ENCODE measurements at places on chromosomes 3 and 15.

DNA sequence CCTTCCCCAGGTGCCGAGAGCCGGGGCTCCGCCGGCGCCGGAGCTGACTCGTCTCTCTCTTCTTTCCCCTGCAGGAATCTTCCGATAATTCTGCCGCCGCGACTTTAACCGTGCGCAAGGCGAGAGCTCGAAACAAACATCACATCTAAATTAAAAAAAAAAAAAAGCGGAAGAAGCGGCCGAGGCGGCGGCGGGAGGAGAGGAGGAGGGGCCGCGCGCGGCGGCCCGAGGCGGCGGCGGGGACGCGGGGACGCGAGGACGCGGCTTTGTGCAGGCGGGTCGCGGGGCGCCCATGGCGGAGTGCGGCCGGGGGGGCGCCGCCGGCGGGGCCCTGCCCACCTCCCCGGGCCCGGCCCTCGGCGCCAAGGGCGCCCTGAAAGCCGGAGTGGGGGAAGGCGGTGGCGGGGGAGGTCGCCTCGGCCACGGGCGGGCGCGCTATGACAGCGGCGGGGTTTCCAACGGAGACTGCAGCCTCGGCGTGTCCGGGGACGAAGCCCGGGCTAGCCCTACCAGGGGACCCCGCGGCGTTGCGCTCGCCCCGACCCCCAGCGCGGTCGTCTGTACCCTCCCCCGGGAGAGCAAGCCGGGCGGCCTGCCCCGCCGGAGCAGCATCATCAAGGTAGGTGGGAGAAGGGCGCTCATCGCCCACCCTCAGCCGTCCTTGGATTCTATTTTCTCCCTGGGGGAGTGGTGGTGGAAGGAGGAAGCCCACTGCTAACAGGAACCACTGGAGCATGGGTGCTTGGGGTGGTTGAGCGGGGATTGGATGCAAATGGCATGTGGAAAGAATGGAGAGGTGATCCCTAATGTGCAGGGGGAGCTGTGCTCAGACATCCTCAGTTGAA lies at the start of gene PLCL2:
TSS of gene PLCL2 (plus strand) at position 208 of the 845 bp plus-strand sequence. CDS start at position 293, 85 bp downstream.
- peak; percentile 80 for DNase-seq

GRCh38 chr3:39388741-39389248 lies 5.6 kb downstream of the SLC25A38 start:
- DNase-seq, result peak; percentile 62

- peak; percentile 71 for DNase-seq
These were observed 52.1 kb downstream of the ITGB5 start for GRCh38 chr3:124834723-124835718.

DNA sequence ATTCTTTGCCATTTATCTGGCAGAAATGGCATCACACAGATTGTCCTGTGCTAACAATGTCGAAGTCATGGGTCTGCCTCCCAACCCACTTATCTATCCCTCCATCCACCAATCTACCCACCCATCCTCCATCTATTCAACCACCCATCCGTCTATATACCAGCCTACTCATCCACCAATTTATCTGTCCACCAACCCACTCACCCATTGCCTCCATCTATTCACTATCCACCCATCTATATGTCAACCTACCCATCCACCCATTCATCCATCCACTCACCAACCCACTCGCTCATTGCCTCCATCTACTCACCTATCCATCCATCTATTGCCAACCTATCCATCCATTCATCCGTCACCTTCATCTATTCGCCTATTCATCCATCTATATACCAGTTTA lies 521.2 kb downstream of the SHQ1 start:
- DNase-seq, result no peak

GRCh38 chr3:153096731-153097131 lies 65.3 kb upstream of the RAP2B start:
- no peak for DNase-seq

DNA sequence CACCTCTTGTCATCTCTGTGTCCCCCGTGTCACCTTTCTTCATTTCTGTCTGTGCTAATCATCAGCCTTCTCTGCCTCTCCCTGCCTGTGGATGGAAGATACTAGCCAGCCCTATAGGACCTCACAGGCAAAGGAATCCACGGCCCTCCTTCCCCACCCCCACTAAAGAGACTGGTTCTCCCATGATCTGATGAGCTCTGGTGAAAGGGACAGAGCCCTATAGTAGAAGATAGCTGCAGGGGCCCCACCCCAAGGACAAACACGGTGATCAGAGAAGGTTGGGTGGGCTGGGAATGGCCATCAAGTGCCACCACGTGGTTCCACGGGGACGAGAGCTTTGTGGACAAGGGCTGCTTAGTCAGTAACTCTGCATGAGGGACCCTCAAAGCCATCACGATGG lies 27.8 kb upstream of the RASA2 start:
- DNase-seq, result no peak

GRCh38 chr3:152729906-152730305 lies 105.0 kb upstream of the P2RY1 start:
- DNase-seq, result no peak

DNA sequence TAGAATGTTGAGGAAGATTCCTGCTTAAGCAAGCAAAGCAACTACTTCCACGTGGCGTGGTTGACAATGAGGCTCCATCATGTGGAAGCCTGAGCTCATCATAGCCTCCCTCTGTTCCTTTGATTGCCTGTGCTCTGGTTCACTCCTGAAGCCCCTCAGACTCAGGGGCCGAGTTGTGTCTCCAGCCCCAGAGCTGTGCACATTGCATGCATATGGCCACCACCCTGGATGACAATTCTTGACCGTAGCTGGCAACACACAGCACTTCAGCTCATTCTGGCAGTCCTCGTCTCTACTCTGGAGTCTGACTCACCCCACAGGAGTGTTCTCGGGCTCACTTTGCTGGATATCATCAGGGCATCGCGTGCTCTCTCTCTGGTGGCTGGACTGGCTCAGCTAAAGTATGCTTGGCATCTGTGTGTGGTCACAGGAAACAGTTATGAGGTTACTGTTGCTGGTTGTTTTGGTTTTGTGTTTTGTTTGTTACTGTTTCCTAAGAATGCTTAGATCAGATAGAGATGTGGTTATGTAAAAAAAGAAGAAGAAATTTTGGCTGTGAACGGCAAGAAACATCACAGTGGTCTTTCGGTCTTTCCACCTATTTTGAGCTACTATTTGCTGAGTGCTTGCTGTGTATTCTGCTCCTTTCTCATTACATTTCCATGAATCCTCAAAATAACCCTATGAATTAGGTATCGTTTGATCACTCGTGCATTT lies 41.6 kb upstream of the MRPS22 start:
- DNase-seq, result no peak

GRCh38 chr15:69525543-69525942 lies 72.9 kb downstream of the RPLP1 start:
- no peak for DNase-seq

- no peak for DNase-seq
These were observed 252.9 kb upstream of the CBLB start for GRCh38 chr3:106121491-106122289.

- DNase-seq, result no peak
These were observed 111.8 kb downstream of the SRGAP3 start for GRCh38 chr3:9137676-9138075.

DNA sequence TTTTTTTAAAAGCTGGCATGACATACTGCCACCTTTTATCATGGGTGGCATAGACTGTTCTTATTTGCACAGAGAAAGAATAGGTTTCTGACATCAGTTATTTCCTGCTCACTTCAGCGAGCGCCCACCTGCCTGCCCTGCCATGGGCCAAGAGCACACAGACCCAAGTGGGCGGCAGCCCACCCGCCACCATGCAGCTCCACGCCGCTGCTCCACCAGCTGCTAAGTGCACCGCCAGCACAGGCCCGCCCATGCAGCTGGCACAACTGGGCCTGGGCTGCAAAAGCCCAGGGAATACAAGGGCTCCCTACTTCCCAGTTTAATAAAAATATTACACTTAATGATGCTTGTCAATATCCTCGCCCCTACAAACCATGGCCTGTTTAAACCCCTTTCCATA lies 15.4 kb downstream of the ZNF148 start:
- DNase-seq, result no peak

DNA sequence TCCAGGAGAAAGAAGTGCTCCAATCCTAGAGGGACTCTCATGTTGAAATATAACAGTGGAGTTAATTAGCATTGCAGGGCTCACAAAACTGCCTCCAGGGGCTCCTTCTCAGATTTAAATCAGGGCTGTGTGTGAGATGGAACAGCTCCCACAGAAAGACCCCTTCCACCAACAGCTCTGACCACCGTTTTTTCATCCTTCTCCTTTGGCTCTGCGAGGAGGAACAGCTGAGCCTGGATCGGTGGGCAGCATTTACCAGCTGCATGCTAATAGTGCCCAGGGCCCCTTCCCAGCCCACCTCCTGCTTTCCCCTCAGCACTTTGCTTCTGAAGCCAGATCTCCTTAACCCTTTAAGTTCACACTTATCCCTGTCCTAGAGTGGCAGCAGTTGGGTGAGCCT lies 119.2 kb upstream of the UBE2E1 start:
- no peak for DNase-seq

DNA sequence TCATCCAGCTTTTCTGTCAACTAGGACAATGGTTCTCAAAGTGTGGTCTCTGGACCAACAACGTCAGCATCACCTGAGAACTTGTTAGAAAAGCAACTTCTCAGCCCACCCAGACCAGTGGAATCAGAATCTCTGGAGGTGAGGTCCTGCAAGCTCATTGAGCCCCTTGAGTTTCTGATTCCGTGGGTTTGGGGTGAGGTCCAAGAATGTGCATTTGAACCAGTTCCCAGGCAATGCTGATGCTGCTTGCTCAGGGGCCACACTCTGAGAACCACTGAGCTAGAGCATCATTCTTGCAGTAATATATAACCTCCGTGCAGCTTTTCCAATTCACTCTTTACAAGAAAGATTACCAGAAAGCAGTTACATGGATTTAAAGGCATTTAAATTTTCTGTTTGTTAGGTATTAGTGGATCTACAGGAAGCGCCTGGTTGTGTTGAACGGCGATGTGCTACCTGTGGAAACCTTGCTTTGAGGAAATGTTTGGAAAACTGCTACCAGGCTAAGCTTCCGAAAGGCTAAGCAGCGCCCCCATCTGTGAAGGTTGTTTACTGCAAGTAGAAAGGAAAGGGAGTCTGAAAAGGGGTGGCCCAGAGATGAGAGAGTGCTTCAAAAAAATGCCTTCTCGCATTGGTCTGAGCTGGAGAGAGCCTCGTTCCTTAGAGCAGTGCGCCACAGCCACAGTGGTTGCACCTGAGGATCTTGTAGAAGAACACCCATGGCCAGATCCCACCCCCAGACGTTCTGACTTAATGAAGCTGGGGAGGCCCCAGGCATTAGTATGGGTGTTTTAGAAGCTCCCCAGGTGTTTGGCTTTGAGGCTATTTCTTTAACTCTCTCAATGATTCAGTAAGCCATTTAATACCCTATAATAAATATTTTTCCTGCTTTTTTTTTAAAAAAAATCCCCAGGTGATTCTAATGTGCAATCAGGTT lies 50.0 kb downstream of the RLBP1 start:
- DNase-seq, result no peak

DNA sequence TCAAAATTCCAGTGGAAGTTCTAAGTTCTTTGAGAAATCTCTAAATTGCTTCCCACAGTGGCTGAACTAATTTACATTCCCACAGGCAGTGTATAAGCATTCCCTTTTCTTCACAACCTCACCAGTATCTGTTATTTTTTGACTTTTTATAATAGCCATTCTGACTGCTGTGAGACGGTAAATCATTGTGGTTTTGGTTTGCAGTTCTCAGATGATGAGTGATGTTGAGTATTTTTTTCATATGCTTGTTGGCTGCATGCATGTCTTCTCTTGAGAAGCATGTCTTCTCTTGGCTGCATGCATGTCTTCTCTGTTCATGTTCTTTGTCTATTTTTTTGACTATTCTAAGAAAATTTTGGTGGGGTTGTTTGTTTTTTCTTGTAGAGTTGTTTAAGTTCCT lies 499.6 kb upstream of the CCDC54 start:
- no peak for DNase-seq

GRCh38 chr3:39097716-39098472 lies 9.5 kb downstream of the GORASP1 start:
- DNase-seq, result no peak

- DNase-seq, result no peak
These were observed 87.2 kb upstream of the NMNAT3 start for GRCh38 chr3:139764936-139765335.

DNA sequence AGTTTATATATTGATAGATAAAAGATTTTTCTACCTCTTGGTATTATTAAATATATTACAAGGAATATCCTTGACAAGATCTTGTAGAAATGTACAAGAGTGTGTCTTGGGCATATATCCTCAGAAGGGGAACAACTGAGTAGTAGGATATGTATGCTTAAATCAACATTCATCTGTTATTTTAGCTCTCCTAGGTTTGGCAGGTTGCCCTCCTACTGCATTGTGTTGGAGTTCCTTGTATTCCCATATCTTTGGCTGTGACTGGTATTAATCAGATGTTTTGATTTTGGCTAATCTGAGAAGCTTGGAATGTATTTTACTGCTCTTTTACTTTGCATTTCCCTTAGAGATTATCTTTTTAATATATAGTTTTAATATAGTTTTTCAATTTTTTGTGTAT lies 4.6 kb downstream of the MYRIP start:
- DNase-seq, result no peak

- DNase-seq, result no peak
These were observed 60.5 kb downstream of the ITGB5 start for GRCh38 chr3:124826703-124827102.

GRCh38 chr15:59918994-59919951 lies 84.8 kb upstream of the FOXB1 start:
- DNase-seq, result peak; percentile 64

GRCh38 chr3:136914739-136915138 lies 43.0 kb upstream of the IL20RB start:
- DNase-seq, result no peak

GRCh38 chr15:57575363-57575762 lies 16.3 kb upstream of the MYZAP start:
- DNase-seq, result no peak

DNA sequence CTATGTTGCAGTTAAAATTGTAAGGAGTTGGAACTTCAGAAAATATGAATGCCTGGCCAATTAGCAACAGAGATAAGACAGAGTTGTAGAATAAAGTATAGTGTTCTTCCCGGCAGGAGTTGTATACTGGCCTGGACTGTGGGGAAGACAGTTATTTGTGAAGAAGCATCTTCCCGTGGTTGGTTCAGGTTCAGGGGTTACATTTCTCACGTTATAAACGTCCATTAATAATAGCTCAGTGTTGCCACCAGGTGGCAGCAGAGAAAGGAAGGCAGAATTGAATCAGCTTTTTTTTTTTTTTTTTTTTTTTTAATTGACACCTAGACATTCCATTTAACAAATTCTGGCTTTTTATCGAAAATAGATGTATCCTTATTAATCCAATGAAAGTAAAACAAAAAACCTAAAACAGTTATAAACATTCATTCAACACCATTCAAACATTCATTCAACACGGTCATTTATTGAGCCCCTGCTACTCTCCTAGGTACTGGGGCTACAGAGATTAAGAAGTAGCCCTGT lies 66.4 kb upstream of the NR2E3 start:
- no peak for DNase-seq

DNA sequence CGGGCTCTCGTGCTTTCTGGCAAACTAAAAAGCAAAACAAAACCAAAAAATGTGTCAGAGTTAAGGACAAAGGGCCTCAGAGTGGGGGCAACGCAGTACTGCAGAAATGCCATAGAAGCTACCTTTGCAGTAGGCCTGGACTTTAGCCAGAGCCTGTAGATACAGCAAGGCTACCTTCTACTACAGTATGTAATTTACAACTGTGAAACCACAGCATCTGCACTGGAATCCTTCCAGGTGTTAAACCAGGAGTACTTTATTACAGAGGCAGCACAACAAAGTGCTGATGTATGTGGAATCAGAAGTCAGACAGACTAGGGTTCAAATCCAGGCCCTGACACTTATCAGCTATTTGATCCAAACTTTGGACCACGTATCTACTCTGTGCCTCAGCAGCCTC lies 34.9 kb downstream of the RUBCN start:
- DNase-seq, result no peak

All from GM06990 (cell line).